ENCODE measurements at places on chromosomes 1 and 21. TPM values are rescaled to one million over a fixed set of nuclear protein-coding genes. Genes with fewer than 3 reads are reported as not detected.

TFF1 gene
- total RNA-seq, result not detected

SFN gene
- 813 TPM for total RNA-seq

NENF gene
- total RNA-seq, result 104 TPM

LHX8 gene
- total RNA-seq, result not detected

HSF2BP gene
- 0.57 TPM for total RNA-seq

FMO2 gene
- total RNA-seq, result 3.8 TPM

RIIAD1 gene
- not detected for total RNA-seq

BTBD8 gene
- total RNA-seq, result 1.9 TPM

SPRR3 gene
- not detected for total RNA-seq

MEX3A gene
- total RNA-seq, result 2.7 TPM

CHRM3 gene
- 15.8 TPM for total RNA-seq

FCER1A gene
- total RNA-seq, result 36.9 TPM

NCAM2 gene
- 0.95 TPM for total RNA-seq

CLCA2 gene
- total RNA-seq, result 147 TPM

AMY1A gene
- total RNA-seq, result not detected

ANGPTL1 gene
- total RNA-seq, result 10.0 TPM

DNASE2B gene
- not detected for total RNA-seq

SMIM11 gene
- 6.5 TPM for total RNA-seq

POU3F1 gene
- 8.8 TPM for total RNA-seq

S100A5 gene
- total RNA-seq, result not detected

MMEL1 gene
- total RNA-seq, result not detected

SH2D1B gene
- not detected for total RNA-seq

CTSS gene
- total RNA-seq, result 6.7 TPM

LRRC8D gene
- 11.7 TPM for total RNA-seq

MROH7 gene
- total RNA-seq, result 4.4 TPM

HES3 gene
- not detected for total RNA-seq

SPRR2F gene
- total RNA-seq, result not detected

All from suprapubic skin (tissue), 4 donors.